Right atrium auricular region (tissue), 2 donors: ENCODE measurements at places on chromosomes 2 and 18. TPM values are rescaled to one million over a fixed set of nuclear protein-coding genes. Genes with fewer than 3 reads are reported as not detected.

The ANKRD44 gene
- total RNA-seq, result 10.1 TPM

The TUBA3E gene
- 9.5 TPM for total RNA-seq

The ZNF2 gene
- total RNA-seq, result 3.5 TPM

The KHK gene
- 1.7 TPM for total RNA-seq

The RGPD8 gene
- total RNA-seq, result 8.3 TPM

The TMEM247 gene
- total RNA-seq, result not detected

The PIGN gene
- total RNA-seq, result 16.8 TPM
